ENCODE measurements at places on chromosomes 2 and 18.

GRCh38 chr18:54100466-54100865, 124.0 kb downstream of the MBD2 start:
- DNase-seq: no peak

DNA sequence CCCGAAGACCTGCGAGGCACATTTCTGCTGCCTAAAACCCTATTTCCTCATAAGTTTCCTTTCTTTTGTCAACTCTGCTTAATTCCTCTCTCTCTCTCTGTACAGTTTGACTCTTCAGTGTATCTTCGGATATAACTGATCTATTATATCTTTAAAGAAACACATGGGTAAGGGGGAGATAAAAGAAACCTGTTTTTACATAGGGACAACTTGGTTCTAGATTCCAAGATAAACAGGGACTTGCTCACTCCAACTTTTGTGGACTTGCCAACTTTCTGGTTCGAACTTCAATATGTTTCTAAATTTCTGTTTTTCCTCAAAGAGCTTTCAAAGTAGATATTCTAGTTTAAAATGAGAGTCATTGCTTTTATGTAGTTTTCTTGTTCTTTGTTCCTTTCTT, 182.7 kb upstream of the EPC2 start:
- DNase-seq: no peak

- no peak for DNase-seq
Observed at GRCh38 chr2:160209516-160209856, 9.4 kb upstream of the ITGB6 start.

DNA sequence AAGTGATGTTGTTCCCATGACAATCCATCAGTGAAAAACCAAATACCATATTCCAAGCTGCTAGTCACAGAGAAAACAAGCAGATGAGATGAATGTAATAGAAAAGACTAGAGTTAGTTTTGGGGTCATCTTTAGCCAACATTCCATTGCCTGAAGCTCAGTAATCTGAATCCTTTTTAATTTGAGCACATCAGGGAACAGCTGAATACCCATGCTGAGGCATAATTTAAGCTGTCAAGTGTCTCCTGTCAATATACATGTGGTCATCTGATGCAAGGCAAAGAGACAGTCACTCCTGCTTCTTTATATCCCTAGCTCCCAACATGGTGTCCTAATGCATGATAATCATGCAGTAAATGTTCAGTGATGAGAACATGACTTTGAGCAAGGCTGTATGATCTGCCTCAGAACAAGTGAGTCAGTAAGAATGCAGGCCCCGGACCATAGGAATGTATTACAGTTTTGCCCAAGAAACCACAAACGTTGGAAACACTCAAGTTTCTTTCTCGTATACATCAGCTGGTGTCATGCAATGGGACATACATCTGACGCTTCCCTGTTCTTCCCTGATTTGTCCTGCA, 48.0 kb downstream of the CDK15 start:
- no peak for DNase-seq

DNA sequence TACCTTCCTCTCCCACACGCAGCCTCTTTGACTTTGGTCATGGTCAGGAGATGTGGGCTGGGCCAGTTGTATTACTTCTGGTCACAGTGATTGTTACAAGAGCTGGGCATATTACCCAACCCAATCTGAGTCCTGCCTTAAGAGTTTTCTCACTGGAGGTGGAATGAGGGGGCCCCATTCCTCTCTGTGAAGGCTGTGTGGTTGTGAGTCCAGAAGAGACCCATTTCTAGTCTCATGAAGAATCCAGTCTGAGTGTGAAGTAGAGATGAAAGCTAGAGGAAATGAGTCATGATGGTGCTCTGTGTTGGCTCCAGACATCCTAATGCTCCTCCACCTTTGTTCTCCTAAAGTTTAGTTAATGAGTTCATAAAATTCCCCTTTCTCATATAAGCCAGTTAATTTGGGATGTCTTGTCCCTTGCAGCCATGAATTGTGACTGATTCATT, 50.8 kb upstream of the RASGRP3 start:
- DNase-seq: no peak
